HCT116 (cell line): ENCODE measurements at places on chromosomes 16 and 17. TPM values are rescaled to one million over a fixed set of nuclear protein-coding genes. Genes with fewer than 3 reads are reported as not detected.

DNA sequence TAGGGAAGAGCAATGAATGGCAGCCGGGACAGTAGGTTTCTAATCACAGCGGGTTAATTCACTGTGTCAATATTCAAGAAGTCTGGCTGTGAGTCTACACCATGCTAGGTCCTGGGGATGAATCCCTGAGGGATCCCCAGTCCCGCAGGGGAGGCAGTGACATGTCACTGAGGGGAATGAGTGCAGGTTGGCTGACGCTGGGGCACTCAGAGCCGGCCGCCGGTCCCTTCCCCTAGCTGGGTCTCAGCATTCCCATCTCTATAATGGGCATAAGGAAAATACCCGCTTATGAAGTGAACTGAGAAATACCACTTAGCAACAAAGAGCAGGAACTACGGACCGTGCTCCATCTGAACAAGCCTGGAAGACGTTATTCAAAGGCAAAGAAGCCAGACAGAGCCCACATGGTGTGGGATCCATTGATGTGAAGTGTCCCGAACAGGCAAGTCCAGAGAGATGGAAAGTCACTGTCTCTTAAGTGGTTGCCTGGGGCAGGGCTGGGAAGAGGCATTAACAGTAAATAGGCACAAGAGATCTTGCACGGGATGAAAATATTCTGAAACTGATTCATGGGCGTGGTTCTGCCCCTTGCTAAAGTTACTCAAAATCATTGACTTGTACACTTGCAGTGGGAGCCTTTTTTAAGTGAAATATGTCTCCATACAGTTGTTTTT, 31.9 kb downstream of the PPL start:
- no peaks in the 10 kb centered on the region for H3K4me1 ChIP-seq
- H3K36me3 ChIP-seq = no peaks in the 10 kb centered on the region; the same call in 1 of the 2 replicates
- H3K27ac ChIP-seq = no peak overlapping the region
- no peaks in the 10 kb centered on the region for H3K27me3 ChIP-seq
- DNase-seq = no peak

Gene KIF19
- 0.15 TPM for total RNA-seq

- H3K27me3 ChIP-seq = no peaks in the 10 kb centered on the region
- H3K4me3 ChIP-seq = no peak overlapping the region
- no peak overlapping the region for H3K27ac ChIP-seq
- peaks cover 8% of the 10 kb centered on the region for H3K4me1 ChIP-seq
- DNase-seq = no peak
Measured at GRCh38 chr17:49631496-49631895, 46.4 kb downstream of the SPOP start.

Gene CIITA
- 0.25 TPM for total RNA-seq

DNA sequence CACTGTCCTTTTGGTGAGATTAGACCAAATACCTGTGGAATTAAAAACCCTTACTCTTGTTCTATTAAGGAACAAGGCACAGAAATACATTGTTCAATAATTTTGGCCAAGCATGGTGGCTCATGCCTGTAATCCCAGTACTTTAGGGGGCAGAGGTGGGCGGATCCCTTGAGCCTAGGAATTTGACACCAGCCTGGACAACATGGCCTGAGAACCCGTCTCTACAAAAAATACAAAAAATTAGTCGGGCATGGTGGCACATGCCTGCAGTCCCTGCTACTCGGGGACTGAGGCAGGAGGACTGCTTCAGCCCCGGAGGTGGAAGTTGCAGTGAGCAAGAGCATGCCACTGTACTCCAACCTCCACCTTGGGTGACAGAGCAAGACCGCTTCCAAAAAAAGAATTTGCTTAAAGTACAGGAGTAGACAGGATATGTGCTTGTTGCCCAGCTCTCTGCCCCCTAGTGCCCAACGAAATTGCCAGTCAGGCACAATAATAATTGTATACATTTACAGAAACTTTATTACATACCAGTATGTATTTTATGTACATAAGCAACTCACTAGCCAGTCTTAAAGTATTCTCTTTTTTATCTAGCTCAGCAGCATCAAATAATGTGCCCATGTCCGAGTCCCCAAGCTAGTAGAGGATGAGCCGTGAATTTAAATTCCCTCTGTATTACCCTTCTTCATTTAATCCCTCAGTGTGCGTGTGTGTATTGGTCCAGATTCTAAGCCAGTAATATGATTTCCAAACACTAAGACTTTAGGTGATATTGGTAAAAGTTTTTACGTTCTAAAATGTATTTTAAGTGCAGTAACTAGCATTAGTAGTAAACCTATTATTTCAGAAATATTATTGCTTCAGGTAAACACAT, 1.4 kb downstream of the THUMPD1 start:
- peak overlapping the region; percentile 94 for H3K4me3 ChIP-seq
- no peaks in the 10 kb centered on the region for H3K27me3 ChIP-seq
- no peak for DNase-seq
- H3K36me3 ChIP-seq = peaks cover 33% of the 10 kb centered on the region

Gene CLEC10A
- not detected for total RNA-seq

DNA sequence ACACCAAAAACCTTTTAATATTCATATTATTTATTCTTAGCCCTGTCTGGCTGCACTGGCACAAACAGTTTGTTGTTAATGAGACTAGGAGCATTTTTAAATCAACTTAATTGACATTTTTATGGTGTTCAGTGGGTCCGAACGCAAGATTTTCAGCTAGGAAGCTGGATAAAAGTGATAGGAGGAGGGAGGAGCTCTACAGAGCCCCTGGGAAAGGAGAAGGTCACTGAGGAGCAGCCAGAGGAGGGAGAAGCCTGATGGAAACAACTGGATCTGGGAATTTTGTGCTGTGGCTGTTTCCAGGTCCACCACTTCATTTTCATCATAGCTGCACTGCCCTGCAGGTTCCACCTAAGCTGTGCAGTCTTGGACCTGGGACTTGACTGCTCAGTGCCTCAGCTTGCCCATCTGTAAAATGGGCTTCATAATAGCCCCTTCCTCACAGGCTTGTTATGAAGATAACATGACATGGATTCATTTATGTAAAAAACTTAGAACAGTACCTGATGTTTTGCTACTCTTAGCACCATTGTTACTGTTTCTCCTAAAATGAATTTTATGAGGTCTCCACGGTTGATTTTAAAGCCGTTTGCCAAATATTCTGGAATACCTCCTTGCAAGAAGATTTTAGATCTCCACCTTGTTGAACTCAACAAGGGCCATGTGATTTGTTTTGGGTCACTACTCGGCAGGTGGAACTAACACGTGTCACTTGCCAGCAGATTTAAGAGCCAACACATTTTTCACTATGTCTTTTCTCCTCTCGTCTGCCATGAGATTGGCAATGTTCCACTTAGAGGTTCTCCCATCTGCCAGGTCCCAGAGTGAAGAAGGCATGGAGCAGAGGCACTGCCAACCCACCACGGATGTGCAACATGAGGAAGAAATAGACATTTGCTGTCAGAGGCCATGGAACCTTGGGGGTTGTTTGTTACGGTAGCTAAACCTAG, 18.7 kb upstream of the GRIN2A start:
- no peaks in the 10 kb centered on the region; the same call in 1 of the 2 replicates for H3K27me3 ChIP-seq
- no peak overlapping the region for H3K4me3 ChIP-seq
- no peaks in the 10 kb centered on the region for H3K36me3 ChIP-seq
- peaks cover 1% of the 10 kb centered on the region; the same call in 1 of the 2 replicates for H3K4me1 ChIP-seq

GRCh38 chr17:42153919-42154742, 658 bp downstream of the RAB5C start:
- H3K4me3 ChIP-seq = peak overlapping the region; percentile 98
- no peak for DNase-seq
- H3K27ac ChIP-seq = peak overlapping the region; percentile 48

DNA sequence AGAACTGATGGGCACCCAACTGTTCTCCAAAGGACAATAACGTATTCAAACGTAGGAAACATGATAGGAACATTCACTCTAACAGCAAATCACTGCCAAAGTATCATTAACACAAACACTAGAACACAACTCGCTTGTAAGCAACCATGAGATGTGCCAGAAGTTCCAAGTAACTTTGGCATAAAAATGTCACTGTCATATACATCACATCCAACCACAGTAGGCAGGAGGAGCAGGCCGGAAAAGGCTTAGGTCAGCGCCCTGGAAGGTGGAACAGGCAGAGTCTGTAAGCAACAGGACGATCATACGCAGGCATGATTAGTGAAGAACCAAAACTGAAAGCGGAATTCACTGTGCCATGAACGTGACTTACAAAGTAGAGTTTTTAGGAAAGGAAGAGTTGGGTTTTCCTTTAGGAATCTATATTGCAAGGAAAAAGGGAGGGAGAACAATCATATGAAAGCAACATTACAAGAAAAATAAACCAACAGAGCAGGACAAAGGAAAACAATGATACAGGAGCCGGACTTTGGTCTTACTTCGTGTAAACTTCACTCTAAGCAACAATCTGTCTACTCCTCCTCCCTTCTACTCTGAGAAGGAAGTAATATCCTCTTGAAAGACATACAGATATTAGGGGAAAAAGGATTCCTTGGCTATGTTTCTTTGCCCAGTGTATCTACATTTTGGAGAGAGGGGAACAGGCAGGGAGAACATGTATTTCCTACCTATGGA, 52.3 kb downstream of the YWHAE start:
- H3K4me1 ChIP-seq = no peaks in the 10 kb centered on the region
- no peaks in the 10 kb centered on the region for H3K27me3 ChIP-seq
- DNase-seq = no peak
- no peak overlapping the region for H3K27ac ChIP-seq

- H3K4me3 ChIP-seq = peak overlapping the region; percentile 84
- H3K27ac ChIP-seq = peak overlapping the region; percentile 65; the same call in 1 of the 2 replicates
- DNase-seq = no peak
- peaks cover 33% of the 10 kb centered on the region; the same call in 1 of the 2 replicates for H3K36me3 ChIP-seq
Measured at GRCh38 chr16:10941127-10941933, 938 bp downstream of the DEXI start.

- peak overlapping the region; percentile 83 for H3K4me3 ChIP-seq
- H3K27me3 ChIP-seq = no peaks in the 10 kb centered on the region
- DNase-seq = peak; percentile 43
- peaks cover 22% of the 10 kb centered on the region for H3K4me1 ChIP-seq
- H3K36me3 ChIP-seq = no peaks in the 10 kb centered on the region
Measured at GRCh38 chr16:30996985-30997724, 12.1 kb downstream of the HSD3B7 start.

Gene XYLT1
- total RNA-seq = 4.5 TPM

Gene HES7
- 0.61 TPM for total RNA-seq

Gene MT1H
- not detected for total RNA-seq

DNA sequence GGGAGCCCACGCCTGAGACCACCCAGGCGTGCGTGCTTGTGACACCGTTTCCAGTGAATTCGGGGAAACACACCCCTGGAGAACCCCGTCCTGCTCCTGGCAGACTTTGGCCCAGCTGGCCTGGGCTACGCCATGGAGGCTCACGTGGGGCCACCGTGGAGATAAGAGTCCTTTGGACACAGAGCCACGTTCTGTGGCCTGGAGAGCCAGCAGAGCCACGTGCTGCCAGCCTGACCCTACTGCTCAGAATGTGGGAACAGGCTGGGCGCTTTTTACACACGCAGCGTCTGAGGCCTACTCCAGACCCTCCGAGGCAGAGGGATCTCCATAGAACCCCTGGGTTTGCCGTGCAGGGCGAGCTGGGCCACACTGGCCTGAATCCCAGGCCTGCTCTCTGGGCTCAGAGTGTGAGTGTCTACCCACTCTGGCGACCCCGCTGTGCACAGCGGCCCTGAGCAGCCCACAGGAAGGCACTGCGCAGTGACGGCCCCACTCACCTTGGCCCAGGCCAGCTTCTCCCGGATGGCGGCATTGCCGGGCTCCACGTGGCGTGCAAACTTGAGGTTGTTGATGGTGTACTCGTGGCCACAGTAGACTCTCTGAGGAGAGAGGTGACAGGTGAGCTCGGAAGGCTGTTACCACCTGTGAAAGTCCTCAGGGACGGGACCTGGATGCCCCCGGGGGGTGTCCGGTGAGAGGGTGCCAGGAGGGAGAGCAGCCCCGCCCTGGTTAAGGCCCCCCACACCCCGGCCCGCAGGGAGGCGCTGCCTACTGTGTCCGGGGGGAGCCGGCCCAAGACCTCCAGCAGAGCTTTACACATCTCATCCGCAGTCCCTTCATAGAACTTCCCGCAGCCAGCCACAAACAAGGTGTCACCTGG, 10.0 kb downstream of the HAGH start:
- no peak for DNase-seq
- no peaks in the 10 kb centered on the region for H3K27me3 ChIP-seq
- peaks cover 10% of the 10 kb centered on the region for H3K4me1 ChIP-seq
- 0 out of 2 replicates have a peak, but pooled peaks cover 5% of the 10 kb centered on the region for H3K36me3 ChIP-seq
- no peak overlapping the region for H3K27ac ChIP-seq

DNA sequence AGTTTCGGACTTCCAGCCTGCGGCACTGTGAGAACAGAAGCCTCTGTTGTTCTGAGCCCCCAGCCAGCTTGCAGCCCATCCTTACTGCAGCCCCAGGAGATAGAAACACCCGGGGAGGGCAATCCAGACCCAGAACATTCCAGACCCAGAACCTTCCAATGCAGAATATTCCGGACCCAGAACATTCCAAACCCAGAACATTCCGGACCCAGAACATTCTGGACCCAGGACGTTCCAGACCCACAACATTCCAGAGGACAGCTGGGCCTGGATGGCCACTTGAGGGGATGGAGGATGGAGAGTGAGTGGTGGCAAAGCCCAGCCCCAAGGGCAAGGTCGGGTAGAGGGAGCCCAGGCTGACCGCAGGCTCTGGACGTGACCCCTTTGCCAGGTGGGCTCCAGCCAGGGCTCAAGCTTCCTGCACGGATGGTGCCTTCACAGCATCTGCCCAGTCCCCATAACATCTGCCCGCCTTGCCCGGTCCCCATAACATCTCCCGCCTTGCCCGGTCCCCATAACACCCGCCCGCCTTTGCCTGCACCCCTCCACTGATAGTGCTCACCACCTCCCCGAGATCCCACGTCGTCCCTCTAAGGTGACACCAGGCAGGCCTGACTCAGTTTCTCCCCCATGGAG, 3.5 kb downstream of the CBFA2T3 start:
- no peaks in the 10 kb centered on the region for H3K36me3 ChIP-seq
- no peak overlapping the region for H3K4me3 ChIP-seq
- no peak overlapping the region for H3K27ac ChIP-seq
- H3K27me3 ChIP-seq = peaks cover 13% of the 10 kb centered on the region; the same call in 1 of the 2 replicates
